PC-9 (cell line): ENCODE measurements at places on chromosomes 7 and 10.

DNA sequence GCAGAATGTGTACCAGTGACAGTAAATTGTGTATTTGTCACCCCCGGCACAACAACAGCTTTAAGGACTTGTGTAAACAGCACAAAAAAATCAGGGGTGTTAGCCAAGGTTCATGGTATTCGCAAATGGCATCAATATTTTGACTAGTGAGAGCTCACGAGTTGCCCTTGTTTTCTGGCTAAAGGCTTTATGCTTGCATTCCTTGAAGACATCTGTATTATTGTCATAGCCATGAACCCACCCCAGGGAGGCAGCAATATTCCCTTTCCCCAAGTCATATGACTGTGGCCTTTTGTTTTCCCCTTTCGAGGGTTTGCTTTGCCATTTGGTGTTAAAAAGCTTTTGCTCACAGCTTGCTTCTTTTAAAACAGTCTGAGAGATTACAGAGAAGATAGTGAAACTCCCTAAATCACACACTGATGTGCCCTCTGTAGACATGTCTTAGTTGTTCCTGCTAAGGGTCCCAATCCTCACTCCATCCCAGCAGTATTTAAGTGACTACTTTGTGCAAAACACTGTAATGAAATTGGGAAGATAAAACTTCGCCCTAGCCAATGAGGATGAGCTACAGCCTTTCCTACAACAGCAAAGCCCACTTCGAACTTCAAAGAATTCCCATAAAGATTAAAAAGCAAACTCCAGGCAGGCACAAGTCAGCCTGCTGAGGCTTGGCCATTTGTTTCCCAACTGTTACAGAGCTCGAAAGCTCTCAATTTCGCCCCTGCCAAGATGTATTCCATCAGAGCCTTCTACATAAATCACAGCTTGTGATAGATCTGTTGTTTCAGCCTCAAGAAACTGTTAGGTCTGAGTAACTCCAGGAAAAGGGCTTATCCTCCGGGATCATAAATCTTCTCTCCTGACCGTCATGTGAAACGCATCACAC, 172.3 kb downstream of the ADAM12 start:
- no peak overlapping the region for H3K4me3 ChIP-seq
- no peaks in the 10 kb centered on the region for H3K27me3 ChIP-seq
- DNase-seq: no peak
- H3K27ac ChIP-seq: no peak overlapping the region
- H3K36me3 ChIP-seq: no peaks in the 10 kb centered on the region

DNA sequence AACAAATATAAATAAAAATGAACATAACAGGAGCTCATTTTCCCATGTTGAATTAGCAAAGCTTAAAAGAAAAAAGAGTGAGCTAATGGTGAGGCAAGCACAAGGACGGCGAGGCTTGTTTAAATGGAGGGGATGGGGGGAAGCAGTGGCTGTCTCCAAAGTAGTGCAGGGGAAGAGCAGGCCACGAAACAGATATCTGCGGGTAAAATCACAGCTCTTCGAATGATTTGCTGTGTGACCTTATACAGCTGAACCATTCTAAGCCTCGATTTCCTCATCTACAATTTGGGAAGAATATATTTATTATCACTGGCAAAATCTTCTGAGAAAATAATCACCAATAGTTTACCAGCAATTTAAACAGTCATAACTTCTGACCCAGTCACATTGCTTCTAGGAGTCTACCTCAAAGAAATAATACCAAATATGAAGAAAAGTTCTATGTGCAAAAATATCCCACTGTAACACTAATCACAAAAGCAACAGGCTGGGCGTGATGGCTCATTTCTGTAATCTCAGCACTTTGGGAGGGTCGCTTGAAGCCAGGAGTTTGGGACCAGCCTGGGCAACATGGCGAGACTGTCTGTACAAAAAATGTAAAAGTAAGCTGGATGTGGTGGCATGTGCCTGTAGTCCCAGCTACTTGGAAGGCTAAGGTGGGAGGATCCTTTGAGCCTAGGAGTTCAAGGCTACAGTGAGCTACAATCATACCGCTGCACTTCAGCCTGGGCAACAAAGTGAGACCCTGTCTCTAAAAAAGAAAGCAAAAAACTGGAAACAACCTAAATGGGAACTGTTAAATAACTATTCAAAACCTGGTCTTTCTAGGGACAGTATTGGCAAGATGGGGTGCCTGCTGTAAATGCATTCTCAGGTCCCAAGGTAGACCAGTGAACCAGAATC, 63.1 kb upstream of the ASAH2 start:
- no peak overlapping the region for H3K4me3 ChIP-seq
- no peaks in the 10 kb centered on the region for H3K4me1 ChIP-seq
- no peak for DNase-seq
- no peaks in the 10 kb centered on the region for H3K27me3 ChIP-seq
- H3K36me3 ChIP-seq: peaks cover 39% of the 10 kb centered on the region
- no peak overlapping the region for H3K27ac ChIP-seq

DNA sequence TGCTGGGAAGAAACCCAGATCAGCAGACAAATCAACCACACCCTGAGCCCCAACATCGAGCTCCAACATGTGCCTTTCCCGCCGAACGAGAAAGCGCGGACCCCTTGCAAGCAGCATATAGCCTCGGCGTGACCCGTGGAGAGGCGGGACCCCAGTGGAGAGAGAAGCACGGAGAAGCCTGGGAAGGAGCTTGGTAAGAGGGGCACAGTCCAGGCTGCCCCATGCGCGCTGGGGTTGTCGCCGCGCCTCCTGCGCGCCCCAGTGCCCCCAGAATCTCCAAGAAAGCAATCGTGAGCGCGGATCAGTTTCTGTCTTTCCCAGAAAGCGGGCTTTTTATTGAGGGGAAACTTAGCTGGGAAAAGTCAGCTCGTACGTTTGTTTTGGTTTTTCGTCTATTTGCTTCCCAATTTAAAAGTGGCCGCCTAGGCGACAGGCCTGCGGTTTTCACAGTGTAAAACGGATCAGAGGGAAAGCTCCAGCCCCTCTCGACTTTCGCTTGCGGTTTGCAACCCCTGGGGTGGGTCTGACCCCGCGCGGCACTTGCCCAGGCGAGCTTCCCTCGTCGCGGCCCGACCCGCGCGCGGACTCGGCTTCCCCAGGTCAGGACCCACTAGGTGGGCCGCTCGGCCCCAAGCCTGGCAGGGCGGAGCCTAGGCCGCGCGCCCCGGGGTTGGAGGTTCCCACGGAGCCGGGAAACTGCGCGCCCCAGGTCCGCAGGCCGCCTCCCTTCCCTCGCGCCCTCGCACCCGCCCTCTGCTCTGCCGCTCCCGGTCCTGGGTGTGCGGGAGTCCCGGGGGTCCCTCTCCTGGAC, 31.1 kb downstream of the SKIDA1 start:
- peak; percentile 26 for DNase-seq
- no peaks in the 10 kb centered on the region for H3K27me3 ChIP-seq
- H3K27ac ChIP-seq: no peak overlapping the region
- peaks cover 6% of the 10 kb centered on the region for H3K4me1 ChIP-seq
- H3K36me3 ChIP-seq: no peaks in the 10 kb centered on the region
- peak overlapping the region; percentile 81 for H3K4me3 ChIP-seq

DNA sequence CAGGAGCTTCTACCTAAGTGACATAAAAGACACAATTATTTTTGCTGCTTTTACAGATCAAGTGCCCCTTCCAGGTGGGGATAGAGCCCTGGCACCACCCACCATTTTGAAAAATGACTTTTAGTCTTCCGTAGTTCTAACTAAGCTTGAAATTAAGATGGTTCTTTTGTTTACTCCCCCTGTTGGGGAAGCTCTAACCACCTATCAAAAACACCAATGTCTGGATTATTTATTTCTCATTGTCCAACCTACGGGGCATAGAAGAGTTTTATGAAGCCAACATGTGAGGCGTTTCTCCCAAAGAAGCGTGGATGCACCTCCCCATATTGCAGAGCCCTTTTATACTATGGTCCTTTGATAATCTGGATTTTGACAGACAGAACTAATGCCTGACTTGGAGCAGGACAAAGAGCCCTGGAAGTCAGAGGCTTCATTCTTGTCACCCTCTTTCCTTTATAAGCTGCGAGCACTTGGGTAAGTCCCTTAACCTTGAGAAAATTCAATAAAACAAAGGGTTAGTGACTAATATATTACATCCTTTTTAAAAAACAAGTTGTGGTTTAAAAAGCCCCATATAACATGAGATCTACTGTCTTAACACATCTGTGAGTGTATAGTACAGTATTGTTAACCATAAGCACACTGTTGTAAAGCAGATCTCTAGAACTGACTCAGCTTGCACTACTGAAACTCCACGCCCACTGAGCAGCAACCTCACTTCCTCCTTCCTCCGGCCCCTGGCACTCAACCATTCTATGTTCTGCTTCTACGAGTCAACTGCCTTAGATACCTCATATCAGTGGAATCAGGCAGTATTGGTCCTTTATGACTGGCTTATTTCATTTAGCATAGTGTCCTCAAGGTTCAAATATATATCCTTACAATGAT, 67.5 kb downstream of the ATXN7L1 start:
- peaks cover 25% of the 10 kb centered on the region for H3K4me1 ChIP-seq
- peak; percentile 76 for DNase-seq
- H3K27me3 ChIP-seq: no peaks in the 10 kb centered on the region
- no peak overlapping the region for H3K4me3 ChIP-seq
- no peaks in the 10 kb centered on the region for H3K36me3 ChIP-seq
